ENCODE measurements at places on chromosomes 16 and 17.

DNA sequence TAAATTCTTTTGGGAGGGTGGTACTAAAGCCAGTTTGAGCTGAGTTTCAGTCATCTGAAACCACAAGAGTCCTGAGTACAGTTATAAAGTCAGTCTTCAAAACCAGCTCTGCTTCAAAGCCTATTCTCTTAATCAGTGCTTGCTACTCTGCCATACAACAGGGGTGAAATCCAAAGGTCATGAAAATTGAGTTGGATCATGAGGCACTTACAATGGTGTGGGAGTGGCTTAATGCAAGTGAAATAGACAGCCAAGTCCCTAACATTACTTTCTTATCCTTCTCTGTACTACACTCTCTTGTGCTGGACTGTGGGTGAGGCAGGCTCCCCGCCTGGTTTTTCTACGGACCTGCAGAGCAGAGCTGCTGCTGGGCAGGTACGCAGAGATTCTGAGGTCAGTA, 12.4 kb downstream of the CBLN1 start:
- no peak for DNase-seq

GRCh38 chr16:19179546-19180490, 11.8 kb downstream of the SYT17 start:
- no peak for DNase-seq

- no peak for DNase-seq
Observed at GRCh38 chr17:75152922-75153779, 1.2 kb downstream of the JPT1 start.

- DNase-seq = no peak
Observed at GRCh38 chr17:48925251-48925990, 17.2 kb downstream of the UBE2Z start.

GRCh38 chr17:1304962-1305563, 25.6 kb downstream of the TRARG1 start:
- no peak for DNase-seq

- no peak for DNase-seq
Observed at GRCh38 chr17:68288804-68289203, 2.1 kb downstream of the SLC16A6 start.

DNA sequence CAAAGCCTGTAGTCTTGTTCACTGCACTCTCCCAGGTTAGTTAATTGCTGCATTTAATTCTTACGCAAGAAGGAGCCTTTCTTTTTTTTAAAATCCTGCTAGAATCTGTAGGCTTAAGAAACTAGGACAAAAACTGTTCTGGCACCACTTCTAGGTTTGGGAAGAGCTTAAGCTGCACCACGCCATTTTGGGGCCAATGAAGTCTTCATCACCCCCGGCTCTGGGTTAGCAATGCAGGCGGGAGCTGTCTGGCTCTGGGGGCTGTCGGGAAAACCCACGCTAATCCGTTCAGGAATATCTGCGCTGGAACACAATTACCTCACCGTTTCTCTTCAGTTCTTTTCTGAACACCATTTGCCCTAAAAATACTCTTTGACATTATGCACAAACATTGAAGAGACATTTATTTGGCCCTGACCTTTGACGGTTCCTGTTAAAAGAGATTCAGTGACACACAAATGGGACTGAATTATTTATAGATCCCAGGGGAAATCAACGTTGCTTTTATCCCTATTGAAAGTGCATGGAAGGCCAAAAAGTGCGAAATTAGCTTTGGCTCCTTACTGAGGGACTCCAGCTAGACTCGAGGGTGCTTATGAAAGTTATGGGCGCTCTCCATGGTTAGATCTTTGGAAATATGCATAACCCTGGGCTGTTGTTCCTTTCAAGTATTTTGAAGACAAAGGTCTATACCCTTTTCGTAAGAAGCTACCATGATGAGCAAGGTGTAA, 249.2 kb downstream of the HAPSTR1 start:
- no peak for DNase-seq

GRCh38 chr16:74563828-74564263, 43.1 kb downstream of the GLG1 start:
- no peak for DNase-seq

- DNase-seq = no peak
Observed at GRCh38 chr17:4840893-4841242, 7.7 kb downstream of the MINK1 start.

GRCh38 chr17:45432405-45433158, at the start of gene ARHGAP27:
TSS of gene ARHGAP27 (minus strand) at chr17:45432870. CDS start at chr17:45430279, 2,591 bp downstream.
- no peak for DNase-seq

GRCh38 chr17:45836047-45837044, 8.3 kb upstream of the SPPL2C start:
- DNase-seq = no peak

DNA sequence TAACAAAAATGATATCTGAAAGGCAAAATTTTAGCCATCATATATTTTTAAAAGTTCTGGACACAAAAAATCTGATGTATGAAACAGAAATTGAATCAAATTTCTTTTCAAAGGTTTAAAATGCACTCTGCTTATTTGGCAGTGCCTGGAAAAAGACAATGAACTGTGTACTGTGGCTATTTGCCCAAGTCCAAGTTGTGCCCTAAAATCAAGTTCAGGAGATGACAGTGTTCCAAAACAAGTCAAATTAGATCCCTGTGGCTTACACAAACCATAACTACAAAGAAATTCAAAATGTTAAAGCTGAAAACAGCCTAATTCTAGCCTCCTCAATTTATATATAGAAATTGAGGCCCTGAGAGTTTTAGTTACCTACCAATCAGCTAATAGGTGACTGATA, 25.6 kb downstream of the CMC2 start:
- DNase-seq = no peak

GRCh38 chr17:74325743-74326379, at the start of gene KIF19:
TSS of gene KIF19 (plus strand) at chr17:74326226. CDS start at chr17:74326350, 124 bp downstream.
- no peak for DNase-seq

DNA sequence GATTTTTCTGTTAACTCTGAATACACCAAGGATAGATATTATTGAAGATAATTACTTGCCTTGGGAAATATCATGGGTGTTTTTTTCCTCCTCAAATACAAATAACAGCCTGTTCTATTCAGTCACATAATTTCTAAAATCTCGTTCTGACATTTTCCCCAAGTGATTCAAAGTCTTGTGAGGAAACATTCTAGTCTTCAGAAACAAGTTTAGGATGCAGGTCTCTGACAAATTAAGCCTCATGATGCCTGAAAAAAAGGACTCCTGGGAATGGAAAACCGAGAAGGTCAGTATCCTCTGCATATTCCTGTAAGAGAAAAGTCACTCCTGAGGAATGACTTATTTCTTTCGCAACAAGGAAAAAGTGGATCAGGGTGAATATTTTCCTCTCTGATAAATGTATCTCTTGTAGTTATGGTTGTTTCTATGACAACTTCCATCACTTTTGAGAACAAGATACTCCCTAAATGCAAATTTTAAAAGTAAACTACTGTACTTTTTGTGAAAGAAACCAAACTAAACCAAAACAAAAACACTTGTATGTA, 384.6 kb downstream of the CNTNAP4 start:
- no peak for DNase-seq

GRCh38 chr16:49120631-49121030, 161.0 kb downstream of the CBLN1 start:
- no peak for DNase-seq

DNA sequence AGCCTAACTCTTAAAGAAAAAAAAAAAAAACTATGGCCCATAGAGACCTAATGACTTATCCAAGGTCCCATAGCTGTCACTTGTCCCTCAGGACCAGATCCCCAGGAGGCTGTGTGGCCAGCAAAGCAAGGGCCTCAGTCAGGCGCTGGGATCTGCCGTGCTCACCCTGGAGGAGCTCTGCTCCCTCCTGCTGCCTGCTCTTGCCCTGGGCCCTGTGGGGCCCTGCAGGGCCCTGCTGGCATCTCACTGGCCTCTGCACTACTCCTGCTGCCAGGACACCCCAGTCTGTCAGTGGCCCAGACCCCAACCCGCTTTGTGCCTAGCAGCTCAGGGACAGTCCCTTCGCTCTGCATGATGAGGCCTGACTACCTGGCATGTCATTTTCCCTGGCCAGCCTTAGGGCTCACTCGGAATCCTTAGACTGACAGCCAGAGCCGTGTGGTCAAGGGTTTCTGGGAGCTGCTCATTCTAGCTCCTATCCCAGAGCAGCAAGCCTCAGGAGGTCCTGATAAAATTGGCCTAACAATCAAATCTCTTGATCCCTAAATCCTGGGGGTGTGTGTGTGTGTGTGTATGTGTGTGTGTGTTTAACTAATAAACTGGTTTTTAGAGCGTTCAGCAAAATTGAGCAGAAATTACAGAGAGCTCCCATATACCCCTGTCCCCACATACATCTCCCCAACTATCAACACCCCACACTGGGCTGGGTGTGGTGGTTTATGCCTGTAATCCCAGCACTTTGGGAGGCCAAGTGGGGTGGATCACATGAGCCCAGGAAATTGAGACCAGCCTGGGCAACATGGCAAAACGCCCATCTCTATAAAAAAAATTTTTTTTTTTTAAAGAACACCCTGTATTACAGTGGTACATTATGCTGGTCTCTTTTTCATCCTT, 21.7 kb downstream of the KATNIP start:
- no peak for DNase-seq

DNA sequence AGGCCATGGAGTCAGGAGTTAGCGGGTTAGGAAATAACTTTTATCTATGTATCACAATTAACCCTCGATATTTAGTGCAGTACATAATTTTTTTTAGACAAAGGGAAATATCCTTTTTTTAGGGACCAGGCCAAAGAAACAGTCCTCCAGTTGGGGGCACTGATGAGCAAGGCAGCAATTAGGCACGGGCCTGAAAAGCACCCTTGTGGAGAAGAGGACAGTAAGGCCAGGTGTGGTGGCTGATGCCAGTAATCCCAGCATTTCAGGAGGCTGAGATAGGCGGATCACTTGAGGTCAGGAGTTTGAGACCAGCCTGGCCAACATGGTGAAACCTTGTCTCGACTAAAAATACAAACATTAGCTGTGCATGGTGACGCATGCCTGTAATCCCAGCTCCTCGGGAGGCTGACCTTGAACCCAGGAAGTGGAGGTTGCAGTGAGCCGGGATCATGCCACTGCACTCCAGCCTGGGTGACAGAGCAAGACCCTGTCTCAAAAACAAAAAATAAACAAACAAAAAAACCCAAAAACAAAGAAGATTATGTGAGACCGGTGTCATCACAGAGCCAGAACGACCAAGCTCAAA, 158.3 kb upstream of the NOL11 start:
- DNase-seq = no peak

DNA sequence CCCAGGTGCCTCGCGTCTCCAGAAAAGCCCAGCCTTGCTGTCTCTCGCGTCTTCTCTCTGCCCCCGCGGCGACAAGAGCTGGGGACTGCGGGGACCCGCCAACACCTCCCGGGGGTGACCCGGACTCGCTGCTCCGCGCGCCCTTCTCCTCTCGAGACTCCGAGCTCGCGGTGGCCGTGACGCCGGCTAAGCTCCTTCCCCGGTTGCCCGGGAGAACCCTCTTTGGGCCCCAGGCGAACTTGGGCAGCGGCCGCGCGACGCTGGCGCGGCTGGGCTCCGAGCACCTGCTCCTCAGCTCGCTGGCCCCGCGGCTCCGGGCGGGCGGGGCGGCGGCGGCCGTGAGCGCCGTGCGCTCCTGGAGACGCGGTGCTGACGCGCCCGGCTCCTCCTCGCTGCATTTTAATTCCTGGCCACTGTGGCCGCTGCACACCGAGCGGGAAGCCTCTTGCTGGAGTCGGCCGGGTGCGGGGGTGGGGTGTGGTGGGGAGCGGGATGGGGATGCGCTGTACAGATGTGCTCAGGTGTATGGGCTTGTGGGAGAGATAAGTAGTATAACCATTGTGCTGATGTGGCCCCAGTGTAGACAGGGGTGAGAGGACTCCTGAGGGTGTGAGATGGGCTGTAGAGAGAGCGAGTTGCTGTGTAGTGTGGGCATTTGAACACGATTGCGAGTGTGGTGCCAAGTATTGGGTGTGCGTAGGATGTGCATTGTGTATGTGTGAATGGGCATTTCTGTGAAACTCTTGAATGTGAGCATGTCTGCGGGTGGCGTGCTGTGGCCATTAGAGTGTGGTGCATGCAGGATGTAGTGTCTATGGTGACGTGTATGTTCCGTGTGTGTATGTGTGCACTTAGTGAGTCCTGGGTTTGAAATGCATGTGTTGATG, at the start of gene ASIC2:
ASIC2 (minus strand) TSS at position 315 of the 887 bp plus-strand sequence.
- no peak for DNase-seq
